Right ventricle myocardium inferior (tissue), 1 donor: ENCODE measurements at places on chromosomes 1 and 21. TPM values are rescaled to one million over a fixed set of nuclear protein-coding genes. Genes with fewer than 3 reads are reported as not detected.
A peak's percentile ranks its signal among the peaks of the same experiment; 100 is the strongest.

The CNKSR1 gene
- 1.8 TPM for total RNA-seq

The KRTAP11-1 gene
- not detected for total RNA-seq

The AADACL4 gene
- total RNA-seq: not detected

The RAB7B gene
- 1.6 TPM for total RNA-seq

The OR2L8 gene
- not detected for total RNA-seq

The HEYL gene
- total RNA-seq: 19.8 TPM

The IGSF21 gene
- total RNA-seq: 1.6 TPM

The FALEC gene
- total RNA-seq: not detected

The MEF2D gene
- 99.7 TPM for total RNA-seq

The PLEKHG5 gene
- 16.8 TPM for total RNA-seq

The SLC1A7 gene
- total RNA-seq: not detected

The ANKRD65 gene
- 3.0 TPM for total RNA-seq

The CELA2A gene
- not detected for total RNA-seq

The AMY1C gene
- total RNA-seq: not detected

The KCNK2 gene
- 0.05 TPM for total RNA-seq

The FCRL5 gene
- not detected for total RNA-seq

DNA sequence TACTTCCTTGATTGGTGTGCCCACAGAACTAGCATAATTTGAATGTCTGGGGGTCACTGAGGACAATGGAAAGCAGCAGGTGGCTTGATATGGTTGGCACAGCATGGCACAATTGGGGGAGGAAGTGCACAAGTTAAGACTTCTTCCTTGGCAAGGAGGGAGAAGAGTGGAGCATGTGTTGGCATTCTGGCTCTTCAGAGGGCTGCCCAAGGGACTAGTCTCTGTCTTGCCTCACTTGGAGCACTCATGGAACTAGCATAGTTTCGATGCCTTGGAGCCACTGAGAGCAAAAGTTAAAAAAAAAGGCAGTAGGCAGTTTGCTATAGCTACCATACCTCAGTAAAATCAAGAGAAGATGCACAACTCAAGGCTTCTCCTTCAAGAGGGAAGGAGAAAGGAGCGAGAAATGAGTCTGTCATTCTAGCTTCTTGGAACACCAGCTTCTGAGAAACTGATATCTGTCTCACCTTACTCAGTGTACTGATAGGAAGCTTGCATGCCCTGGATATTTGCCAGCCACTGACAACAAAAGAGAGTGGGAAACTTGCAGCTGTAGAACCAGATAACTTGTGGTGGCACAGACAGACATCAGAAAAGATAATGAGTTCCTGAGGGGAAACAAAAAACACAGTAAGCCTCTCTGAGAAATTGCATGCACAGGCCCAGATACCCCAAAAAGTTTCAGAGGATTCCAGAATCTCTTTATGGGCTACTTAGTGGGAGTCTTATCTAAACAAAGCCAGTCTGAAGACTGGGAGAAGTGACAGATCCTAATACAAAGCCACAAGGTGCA is 207.5 kb upstream of the SAMSN1 start:
- no peak for DNase-seq

DNA sequence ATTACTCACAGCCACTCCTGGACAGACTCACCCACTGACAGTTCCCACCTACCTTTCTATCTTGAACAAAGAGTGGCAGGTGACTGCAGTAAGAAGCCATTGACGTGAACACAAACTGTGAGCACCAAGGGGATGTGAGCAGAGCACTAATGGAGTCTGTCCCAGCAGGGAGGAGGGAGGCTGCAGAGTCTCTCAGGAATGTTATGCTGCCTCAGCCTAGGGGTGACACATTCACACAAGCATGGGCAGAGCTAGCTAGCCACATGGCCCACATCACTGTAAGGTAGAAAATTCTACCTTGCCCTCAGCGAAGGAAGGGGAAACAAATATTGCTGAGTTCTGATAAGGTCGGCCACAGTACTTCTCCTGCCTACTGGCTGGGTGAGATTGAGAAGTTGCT is 56.8 kb upstream of the PTGFRN start:
- DNase-seq: no peak

GRCh38 chr21:46193829-46194373 is 9.6 kb upstream of the SPATC1L start:
- no peak for DNase-seq

- no peak for DNase-seq
Measured at GRCh38 chr1:218330043-218330623, 15.0 kb upstream of the TGFB2 start.

DNA sequence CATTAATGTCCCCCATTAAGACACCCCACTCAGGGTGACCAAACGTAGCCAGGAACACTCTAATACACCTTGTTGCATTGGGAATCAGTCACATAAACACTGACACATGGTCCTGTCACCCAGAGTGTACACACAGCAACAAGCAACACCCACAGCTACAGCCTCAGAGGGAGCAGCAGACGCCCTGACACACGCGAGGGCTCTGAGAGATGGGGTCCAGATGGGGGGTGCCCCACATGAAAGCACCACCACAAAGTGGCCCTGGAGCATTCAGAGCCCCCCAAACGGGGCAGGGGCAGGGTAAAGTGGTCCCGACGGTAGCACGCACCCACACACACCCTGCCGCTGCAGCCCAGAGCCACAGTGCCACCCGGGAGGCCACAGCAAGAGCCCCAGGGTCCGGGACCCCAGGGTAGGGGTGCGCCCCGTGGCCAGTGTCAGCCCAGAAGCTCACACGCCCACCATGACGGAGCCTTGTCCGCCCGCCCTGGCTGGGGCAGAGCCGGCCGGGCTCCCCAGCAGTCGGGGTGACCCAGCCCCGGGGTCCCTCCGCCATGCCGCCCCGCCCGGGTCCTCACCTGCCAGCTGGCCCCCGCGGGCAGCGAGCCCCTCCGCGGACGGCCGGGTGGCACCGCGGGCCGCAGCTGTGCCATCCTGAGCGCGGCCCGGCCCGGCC is 47.3 kb downstream of the RAP1GAP start:
- no peak for DNase-seq

GRCh38 chr1:32741059-32741412 is 38.5 kb upstream of the SYNC start:
- DNase-seq: no peak

GRCh38 chr1:73860421-73860950 is 337.5 kb downstream of the LRRIQ3 start:
- DNase-seq: no peak

- no peak for DNase-seq
Measured at GRCh38 chr1:19006000-19006399, 49.5 kb upstream of the IFFO2 start.

DNA sequence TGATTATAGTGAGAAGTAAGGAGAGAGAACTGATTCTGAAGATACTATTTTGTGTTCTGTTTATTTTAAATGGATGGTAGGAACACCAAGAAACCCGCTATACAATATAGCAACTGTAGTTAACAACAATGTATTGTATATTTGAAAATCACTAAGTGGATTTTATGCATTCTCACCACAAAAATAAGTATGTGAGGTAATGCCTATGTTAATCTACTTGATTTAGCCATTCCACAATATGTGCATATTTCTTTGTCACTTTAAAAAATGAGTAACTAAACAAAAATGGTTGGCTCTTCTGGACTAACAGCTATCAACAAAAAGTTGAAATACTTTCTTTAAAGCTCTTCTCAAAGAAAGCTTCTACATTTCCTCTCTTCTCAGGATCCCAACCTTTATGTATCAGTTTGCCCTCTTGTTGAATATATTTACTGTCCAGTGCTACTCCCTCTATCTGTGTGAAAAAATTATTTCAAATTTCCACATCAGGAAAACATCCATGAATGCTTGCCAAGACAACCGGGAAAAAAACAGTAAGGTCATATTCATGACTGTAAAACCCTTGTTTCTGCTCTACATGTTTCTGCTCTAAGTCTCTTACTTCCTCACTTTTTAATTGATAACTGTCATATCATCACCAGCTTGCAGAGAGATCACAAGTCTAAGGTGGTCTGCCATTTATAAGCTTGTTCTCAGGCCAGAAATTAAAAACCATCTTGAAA is 27.0 kb downstream of the CLCA4 start:
- DNase-seq: no peak

- no peak for DNase-seq
Measured at GRCh38 chr1:21298981-21299391, 8.7 kb upstream of the ECE1 start.

- no peak for DNase-seq
Measured at GRCh38 chr1:206003854-206004800, 932 bp upstream of the RAB7B start.

DNA sequence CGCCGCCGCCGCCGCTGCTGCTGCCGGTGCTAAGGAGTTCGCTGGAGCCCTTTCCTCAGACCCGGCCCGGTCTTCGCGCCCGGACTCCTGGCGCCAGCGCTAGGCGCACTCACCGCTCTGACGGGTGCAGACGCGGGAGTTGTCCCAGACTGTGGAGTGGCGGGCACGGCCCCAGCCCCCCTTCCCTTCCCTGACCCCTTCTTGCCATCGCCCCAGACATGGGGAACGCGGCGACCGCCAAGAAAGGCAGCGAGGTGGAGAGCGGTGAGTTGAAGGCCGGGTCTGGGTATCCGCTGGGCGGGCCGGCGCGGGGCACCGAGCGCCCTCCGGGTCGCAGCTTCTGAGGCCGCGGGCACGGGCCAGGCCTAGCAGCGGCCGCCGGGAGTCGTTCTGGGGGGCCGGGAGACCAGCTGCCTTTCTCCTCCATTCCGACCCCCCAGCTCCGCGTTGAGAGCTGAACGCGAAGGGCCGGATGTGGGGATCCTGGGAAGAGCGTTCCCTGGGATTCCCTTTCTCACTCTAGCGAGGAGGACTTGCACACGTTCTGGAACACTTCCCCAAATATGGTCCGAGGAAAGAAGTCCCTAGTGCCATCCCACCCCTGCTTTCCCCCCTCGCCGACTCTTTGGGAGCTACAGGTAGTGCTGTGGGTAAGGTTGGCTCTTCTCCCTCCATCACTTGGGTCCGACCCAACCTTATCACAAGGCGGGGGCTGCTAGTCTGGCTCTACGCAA is 65.8 kb upstream of the PRKACB start:
- DNase-seq: peak; percentile 62

DNA sequence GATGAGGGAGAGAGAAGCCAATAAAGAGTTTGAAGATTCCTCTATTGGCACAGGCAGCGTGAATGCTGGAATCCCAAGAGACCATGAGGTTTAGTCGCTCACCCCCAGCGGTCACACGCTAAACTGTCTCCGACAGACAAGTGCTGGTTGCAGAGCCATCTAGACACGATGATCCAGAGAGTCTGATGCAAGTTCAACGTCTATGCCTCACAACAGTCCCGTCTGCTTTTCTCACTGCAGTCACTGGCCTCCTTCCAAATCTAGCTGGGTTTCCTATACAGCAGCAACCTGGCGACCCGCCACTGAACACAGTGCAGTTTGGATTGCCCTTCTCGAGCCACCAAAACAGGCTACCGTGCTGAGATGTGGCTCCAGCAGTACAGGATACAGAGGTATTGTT is 98.6 kb upstream of the KRTAP19-8 start:
- peak; percentile 58 for DNase-seq

- no peak for DNase-seq
Measured at GRCh38 chr1:208054911-208055379, 144.0 kb upstream of the CD34 start.

- DNase-seq: no peak
Measured at GRCh38 chr1:235631816-235632215, 17.8 kb downstream of the GNG4 start.

DNA sequence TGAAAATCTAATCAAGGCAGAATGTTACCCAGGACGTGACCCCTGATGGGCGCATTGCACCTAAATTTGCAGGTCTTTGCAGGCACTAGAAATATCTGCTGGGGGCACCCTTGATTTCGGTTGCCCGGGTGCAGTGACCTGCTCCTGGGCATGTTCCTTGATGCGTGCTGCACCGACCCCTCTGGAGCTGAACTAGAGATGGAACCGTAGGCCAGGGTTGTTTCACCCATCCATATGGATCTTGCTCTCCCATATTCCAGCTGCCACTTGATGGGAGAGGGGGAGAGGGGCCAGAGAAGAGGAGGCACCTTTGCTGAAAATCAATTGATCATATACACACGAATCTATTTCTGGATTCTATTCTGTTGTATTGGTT is 8.4 kb upstream of the COL18A1 start:
- DNase-seq: no peak

DNA sequence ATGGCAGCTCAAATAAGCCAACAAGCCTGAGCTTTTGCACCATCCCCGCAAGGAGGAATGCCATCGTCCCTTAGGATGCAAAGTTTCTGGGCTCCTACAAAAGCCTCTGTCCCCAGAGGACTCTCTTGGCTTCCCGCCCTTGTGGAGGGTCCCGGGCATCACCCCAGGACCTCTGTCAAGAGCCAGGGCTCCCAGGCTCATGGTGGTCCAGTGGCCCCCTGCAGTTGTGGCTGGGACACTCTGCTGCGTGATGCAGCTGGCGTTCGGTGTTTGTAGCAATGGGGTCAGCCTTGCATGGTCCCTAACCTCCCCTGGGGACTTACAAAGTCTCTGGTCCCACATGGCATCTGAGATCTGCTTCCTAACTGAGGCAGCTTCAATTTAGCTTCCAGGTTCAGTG is 104.7 kb downstream of the RIPK4 start:
- no peak for DNase-seq

- DNase-seq: no peak
Measured at GRCh38 chr1:9787702-9788101, 36.1 kb downstream of the CLSTN1 start.

DNA sequence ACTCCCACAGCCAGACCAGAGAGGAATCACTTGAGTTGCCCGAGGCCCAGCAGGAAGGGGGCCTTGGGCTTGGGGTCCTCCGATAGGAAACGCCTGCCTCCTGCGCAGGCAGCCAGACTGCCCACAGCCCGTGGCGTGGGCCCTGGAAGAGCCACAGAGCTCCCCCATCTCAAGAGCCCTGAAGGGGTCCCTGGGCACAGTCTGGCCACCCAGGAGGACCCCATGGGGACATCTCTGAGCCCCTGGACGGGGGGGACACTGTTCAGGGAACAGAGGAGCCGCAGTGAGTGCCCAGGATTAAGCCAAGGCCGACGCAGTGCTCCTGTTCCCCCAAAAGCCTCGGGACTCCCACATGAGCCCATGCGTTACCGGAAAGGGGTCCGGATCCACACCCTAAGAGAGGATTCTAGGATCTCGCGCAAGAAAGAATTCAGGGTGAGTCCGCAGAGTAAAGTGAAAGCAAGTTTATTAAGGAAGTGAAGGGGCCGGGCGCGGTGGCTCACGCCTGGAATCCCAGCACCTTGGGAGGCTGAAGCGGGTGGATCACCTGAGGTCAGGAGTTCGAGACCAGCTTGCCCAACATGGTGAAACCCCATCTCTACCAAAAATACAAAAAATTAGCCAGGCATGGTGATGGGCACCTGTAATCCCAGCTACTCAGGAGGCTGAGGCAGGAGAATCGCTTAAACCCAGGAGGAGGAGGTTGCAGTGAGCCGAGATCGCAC is 38.1 kb upstream of the LBR start:
- no peak for DNase-seq

DNA sequence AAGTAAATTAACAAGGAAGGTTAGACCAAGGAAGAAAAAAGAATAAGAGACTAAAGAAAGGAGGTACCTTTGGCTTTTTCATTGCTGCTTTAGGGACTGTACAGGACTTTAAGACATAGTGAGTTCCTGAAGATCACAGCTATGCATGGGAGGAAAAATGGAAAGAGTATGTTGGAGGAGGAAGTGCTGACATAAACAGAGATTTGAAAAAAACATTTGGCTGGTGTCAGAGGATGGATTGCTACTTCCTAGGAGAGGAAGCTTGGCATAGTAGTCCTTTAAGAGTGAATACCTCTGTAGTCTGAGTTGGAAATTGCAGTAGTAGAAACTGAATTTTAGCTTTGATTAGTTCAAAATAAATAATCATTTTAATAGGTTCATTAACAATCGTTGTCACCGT is 398.4 kb downstream of the RYR2 start:
- DNase-seq: no peak

- DNase-seq: no peak
Measured at GRCh38 chr1:228314658-228315483, 91.8 kb downstream of the TRIM11 start.
